Natural killer cell (primary cell): ENCODE measurements at places on chromosomes 7 and 10. TPM values are rescaled to one million over a fixed set of nuclear protein-coding genes. Genes with fewer than 3 reads are reported as not detected.

DNA sequence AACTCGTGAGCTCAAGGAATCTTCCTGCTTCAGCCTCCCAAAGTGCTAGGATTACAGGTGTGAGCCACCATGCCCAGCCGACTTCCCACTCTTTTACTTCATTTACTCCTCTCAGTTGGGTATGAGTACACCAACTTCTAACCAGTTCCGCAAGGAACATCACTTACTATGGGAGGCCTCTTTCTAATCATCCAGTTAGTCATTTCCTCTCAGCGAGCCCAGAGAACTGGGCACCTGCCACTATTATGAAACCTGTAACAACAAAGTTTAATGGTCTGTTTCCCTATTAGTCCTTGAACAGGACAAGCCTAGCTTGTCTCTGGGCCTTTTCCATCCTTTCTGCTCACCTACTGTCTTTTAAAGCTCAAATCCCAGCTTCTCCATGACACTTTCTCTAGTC is 88.8 kb downstream of the DNMBP start:
- no peak for DNase-seq

The IDI2 gene
- total RNA-seq, result not detected

The SEMA3C gene
- 0.94 TPM for total RNA-seq

GRCh38 chr7:53518319-53518718 is 482.9 kb downstream of the POM121L12 start:
- no peak for DNase-seq

DNA sequence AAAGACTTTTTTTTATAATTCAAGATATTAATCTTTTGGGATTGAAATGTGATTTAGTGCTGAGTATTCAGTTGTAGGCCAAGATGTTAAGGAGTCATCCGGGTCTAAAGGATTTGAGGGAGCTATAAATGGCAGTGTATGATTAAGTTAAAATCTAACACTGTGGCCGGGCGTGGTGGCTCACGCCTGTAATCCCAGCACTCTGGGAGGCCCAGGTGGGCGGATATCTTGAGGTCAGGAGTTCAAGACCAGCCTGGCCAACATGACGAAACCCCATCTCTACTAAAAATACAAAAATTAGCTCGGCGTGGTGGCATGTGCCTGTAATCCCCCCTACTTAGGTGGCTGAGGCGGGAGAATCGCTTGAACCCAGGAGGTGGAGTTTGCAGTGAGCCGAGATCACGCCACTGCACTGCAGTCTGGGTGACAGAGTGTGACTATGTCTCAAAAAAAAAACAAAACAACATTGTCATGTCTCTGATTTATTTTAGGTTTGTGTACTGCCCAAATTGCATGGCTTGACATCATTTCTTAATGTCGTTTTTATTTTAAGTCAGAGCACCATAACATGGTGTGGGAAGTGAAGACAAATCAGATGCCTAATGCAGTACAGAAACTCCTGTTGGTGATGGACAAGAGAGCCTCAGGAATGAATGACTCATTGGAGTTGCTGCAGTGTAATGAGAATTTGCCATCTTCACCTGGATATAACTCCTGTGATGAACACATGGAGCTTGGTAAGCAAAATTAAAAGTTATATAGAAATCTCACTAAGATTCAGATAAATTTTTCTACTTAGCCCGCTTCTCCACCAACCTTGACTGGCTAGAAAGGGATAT is 10.7 kb downstream of the HBP1 start:
- no peak for DNase-seq

DNA sequence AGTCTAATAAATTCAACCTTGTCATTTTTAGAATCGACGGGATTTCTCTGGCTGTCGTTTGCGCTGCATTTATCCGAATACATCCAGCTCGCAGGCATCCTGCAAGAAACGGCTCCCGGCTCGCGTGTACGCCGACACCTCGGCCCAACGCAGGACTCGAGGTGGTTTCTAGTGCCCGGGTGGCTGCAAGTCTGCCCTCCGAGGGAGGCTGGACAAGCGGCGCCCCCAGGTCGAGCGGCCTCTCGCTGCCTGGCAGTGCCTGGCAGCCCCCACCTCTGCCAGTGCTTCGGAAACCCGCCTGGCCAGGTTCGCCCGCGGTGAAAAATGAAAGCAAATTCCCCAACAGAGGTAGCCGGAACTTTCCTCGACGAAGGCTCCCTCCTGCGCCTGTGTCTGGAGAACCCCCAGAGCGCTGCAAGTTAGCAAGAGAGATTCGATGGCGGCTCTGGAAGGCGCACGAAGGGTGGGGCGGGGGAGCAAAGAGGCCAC is 5.7 kb upstream of the ZNF503 start:
- DNase-seq, result peak; percentile 3

DNA sequence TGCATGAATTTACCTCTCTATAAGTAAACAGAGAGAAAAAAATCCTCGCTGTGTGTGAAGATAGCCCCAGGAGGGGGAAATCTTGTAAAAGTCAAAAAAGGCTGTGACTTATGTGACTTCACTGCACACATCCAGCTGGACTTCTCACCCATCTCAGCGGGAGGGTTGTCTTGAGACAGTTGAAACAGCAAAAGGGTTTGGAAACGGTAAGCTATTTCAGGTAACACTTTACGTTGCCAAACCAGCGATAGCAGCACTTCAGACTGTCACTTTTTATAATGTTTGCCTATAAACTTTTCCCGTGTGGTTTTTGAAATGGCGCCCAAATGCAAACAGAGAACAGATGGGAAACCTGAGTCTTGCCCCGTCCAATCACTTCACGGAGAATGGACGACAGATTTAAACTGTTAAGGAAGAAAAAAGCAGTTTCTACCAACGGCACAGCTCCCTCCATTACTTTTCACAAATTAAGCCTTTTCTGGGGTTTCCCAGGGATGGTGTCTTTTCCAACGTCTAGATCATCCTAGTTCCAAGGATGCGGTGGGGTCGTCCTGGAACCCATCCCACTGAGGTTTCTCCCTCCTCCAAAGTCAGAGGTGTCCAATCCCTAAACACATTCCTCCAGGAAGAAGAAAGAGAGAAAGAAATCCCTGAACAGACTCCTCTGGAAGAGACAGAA is 25.2 kb downstream of the FGFR2 start:
- DNase-seq, result no peak

GRCh38 chr7:152392254-152392653 is 43.5 kb downstream of the KMT2C start:
- DNase-seq, result no peak

The CD36 gene
- total RNA-seq, result 7.0 TPM

DNA sequence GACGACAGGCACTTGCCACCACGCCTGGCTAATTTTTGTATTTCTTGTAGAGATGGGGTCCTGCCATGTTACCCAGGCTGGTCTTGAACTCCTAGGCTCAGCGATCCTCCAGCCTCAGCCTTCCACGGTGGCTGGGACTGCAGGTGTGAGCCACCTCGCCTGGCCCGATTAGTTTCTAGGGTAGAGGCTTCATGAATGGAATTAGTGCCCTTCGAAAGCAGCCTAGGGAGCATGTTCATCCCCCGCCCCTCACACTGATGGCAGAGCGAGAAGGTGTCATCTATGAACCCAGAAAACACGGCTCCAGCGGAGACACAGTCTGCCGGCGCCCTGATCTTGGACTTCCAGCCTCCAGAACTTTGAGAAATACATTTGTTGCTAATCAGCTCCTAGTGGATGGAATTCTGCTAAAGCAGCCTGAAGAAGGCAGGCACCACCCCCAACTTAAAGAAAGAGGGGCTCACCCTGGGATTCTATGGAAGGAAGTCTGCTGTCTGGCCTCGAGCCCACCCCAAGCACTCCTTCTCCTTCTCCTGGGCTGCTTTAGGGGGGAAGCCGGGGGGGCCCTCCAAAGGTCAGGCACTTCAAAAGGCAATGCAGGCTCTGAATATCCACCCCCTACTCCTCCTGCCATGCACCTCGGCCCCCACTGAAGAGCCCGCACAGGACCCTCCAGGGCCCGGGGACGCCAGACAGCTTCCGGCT is 10.1 kb downstream of the PDGFA start:
- DNase-seq, result no peak
